Activated naive CD4-positive, alpha-beta T cell treated with anti-CD3 and anti-CD28 coated beads for 36 hours (primary cell): ENCODE measurements at places on chromosomes 2 and 18. TPM values are rescaled to one million over a fixed set of nuclear protein-coding genes. Genes with fewer than 3 reads are reported as not detected.

- peak; percentile 13 for DNase-seq
Measured at GRCh38 chr2:165874445-165875039, 79.0 kb downstream of the TTC21B start.

DNA sequence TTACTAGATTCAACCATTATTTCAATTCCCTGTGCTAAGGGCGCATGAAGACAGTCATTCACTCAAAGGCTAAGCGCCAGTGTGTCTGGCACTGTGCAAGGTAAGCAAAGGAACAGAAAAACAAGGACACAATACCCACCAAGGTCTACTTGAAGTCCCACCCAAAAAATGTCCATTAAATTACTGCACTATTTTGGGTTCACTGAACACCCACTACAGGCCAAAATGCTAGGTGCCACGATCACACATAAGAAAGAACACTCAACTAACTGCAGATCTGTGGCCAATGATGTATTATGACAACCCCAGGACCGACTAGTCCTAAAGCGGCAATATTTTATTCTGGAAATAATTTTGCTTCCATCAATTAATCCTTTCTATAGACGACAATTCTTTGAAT lies 1.8 kb downstream of the TMEM131 start:
- DNase-seq: no peak

GRCh38 chr2:141316606-141317005 lies 814.2 kb downstream of the LRP1B start:
- no peak for DNase-seq

- DNase-seq: no peak
Measured at GRCh38 chr2:44277541-44277940, 2.3 kb downstream of the SLC3A1 start.

GRCh38 chr2:62964050-62964449 lies 86.6 kb upstream of the OTX1 start:
- DNase-seq: no peak

DNA sequence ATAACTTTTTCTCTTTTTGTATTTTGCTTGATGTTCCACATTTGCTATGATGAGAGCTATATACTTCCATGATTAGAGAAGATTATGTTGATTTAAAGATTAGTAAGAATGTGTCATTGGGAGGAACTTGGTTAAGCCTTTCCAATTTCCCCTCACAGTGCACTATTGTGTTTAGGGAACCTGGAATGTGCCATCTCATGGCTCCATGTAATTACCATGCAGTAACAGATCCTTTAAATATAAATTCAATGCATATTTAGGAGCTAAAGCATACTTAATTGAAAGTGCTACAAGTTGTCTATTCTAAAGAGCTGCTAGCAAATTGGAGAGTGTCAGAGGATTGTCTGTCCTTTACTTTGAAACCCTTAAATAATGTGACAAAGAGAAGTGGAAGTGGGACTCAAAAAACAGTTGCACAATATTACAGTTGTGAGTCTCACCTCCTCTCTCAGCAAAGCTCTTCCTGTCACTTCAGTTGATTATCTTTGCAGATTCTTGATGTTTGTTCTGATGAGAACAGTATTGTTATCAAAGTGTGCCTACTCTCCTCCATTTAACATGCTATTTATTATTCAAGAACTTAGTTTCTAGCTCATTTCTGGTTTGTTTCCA lies 1162.7 kb upstream of the ZEB2 start:
- DNase-seq: no peak

DNA sequence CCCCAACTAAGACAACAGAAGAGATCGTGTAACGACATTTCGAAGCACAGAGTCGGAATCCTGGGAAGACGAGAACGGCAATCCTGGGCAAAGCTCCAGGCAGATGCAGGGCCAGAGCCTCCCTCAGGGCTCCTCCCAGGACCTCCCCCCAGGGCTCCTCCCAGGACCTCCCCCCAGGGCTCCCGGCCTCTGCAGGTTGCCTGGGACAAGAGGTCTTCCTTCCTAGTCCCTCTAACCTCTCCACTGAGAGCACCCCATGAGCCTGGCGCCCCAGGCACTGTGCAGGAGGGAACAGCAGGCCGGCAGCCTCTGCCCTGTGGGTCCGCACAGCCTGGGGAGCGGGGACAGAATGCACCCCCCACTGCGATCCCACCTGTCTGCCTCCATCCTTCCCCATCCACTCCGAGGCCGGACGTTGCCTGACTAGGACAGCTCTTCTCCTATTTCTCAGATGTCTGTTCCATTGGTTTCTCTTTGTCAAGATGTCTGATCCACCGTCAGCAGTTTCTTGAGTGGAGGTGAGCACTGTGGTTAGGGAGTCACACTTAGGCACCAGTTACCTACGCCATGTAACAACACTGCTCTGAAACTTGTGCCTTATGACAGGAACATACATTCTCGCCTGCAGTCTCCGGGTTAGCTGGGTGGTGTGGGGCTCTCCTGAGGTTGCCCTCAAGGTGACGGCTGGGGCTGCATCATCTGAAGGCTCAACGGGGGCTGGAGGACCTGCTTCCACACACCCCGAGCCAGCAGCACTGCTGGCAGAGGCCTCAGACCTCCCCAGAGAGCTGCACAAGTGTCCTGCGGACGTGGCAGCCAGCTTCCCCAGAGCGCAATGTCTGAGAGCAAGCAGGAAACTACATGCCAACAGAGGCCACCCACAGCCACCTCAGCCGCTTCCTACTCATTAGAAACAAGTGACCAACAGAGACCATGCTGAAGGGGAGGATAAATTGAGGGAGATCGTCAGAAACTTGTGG lies 28.9 kb downstream of the ADI1 start:
- DNase-seq: no peak

DNA sequence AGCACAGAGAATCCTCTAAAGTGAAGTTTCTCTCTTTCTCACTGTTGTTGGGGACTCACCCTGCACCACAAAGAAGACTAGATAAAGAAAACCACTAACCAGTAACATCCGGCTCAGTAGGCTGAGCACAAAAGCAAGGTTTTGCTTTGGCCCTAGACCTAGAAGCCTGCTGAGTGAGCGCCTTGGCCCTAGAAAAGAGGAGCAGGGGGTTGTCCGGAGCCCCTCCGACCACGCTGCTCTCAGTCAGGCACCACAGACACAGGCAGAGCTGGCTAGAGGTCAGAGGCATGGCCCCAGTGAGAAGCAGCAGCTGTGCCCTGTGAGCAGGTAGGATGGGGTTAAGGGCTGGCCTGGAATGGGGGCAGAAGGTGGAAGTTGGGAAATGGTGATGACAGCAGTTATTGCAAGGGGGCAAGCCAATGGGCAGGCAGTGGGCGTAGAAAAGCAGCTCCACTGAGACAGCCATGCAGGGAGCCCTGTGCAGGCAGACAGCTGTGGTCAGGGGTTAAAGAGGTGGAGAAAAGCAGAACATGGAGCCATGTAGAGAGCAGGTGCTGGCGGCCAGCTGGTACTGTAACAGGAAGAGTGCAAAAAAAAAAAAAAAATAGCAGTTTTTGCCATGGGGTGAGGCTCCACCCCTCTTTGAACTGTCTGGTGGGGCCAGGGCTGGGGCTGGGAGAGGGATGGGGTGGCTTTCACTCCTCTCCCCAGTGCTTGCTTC lies 36.9 kb upstream of the SLC14A1 start:
- peak; percentile 72 for DNase-seq

GRCh38 chr2:133571249-133571648 lies 3.0 kb upstream of the NCKAP5 start:
- DNase-seq: no peak

GRCh38 chr2:62472312-62472711 lies 33.7 kb downstream of the TMEM17 start:
- no peak for DNase-seq

The KCNE4 gene
- total RNA-seq: not detected

The UGT1A1 gene
- not detected for total RNA-seq

The MRPL44 gene
- total RNA-seq: 39.1 TPM

The ANO7 gene
- total RNA-seq: 0.57 TPM

The CDKL4 gene
- total RNA-seq: not detected

The RBM44 gene
- 0.52 TPM for total RNA-seq

The GKN1 gene
- not detected for total RNA-seq

The TMEM37 gene
- not detected for total RNA-seq
